T-helper 2 cell (primary cell): ENCODE measurements at places on chromosomes 12 and 14.

DNA sequence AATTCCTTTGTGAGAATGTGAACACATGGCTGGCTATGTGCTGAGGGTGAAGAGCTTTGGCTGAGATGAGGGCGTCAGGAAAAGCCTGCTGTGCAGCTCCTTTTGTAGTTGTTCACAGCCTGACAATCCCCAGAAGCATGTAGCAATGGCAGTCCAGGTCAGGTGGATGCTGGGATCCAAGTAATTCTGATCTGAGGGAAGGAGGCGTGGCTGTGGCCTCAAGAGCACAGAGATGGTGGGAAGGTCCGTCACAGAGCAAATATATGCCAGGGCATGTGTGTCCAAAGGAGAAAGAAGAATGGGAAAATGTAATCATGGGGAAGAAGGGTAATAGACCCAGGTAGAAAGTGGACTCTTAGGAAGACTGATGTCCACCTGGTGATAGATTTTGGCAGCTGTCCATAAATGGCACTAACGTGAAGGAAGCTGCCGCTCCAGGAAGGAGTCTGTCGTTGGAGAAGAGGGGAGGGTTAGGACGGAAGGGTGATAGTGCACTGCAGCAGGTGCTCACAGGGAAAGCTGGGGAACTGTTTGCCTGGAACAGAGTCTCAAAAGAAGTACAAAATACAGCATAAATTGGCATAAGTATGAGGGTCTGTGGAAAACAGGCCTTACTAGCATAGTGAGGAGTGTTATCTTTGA is 13.8 kb downstream of the MGST1 start:
- DNase-seq, result no peak

- no peak for DNase-seq
Measured at GRCh38 chr14:64515053-64515452, 10.5 kb downstream of the ZBTB1 start.

DNA sequence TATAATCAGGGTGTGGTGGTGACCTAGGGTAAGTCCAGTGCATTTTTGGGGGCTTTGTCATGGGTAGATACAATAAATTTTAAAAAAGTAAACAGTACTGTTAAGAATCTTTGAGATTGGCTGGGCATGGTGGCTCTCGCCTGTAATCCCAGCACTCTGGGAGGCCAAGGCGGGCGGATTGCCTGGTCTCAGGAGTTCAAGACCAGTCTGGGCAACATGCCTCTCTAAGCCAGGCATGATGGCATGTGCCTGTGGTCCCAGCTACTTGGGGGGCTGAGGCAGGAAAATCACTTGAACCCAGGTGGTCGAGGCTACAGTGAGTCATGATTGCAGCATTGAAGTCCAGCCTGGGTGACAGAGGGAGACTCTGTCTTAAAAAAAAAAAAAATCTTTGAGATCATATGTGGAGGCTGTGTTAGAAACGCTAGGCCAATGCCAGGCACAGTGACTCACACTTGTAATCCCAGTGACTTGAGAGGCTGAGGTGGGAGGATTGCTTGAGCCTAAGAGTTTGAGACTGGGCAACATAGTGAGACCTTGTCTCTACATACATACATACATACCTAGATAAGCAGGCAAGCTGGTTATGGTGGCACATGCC is 67.7 kb downstream of the PRKCH start:
- no peak for DNase-seq

GRCh38 chr12:57195611-57196371 is 20.8 kb upstream of the NXPH4 start:
- no peak for DNase-seq

DNA sequence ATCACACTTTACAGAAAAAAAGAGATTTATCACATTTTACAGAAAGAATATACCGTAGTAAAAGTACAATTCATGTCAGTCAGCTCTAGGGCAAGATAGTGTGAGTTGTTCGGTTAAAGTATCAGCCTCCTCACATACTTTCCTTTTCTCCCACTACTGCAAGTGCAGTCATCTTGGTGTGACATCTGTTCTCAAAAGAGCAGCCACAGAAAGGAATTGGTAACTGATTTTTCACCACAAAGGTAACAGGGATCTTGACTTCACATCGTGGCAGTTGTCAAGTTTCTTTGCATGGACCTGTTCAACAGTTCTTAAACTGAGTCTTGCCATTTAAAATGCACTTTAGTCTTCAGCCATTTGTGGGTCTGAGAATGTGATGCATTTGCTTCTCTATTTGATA is 5.0 kb upstream of the E2F7 start:
- DNase-seq, result no peak

DNA sequence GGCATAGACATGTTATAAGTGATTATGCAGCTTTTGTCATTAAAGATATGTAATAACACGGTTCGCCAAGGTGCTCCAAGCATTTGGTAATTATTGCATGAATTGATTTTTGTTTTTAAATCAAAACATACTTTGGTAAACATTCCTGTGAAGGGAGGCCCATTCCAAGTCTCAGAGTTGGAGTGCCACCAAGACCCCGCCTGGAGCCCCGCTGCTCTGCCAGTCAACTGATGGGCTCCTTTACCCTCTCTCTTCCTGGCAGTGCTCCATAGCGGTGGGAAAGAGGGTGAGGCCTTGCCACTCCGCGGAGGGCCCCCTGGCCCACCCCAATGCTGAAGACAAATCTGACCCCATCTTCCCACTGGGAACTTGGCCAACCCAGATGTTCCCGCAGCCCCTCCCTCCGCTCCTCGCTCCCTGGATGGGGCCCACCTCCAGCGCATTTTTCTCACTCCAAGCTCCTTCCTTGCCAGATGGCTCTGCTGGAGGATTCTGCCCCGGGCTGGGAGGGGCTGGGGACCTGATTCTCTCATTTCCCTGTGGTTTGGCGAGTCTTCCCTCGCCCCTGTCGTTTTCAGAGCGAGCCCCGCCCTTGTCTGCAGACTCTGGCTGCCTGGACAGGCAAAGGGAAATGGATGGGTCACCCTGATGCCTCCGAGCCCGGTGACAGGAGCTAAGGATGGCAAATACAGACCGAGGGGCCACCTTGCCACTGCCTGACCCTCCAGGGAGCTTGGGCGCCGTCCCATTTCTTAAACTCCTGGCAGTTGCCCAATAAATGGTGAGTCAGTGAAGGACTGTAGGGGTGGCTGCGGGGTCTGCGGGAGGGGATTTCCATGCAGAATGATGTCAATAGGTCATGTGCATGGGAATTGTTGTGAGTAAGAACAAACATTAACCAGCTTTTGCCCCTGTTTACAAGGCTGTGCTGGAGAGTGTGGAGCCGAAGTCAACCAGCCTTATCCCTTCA is 9.2 kb upstream of the PAPLN start:
- no peak for DNase-seq

DNA sequence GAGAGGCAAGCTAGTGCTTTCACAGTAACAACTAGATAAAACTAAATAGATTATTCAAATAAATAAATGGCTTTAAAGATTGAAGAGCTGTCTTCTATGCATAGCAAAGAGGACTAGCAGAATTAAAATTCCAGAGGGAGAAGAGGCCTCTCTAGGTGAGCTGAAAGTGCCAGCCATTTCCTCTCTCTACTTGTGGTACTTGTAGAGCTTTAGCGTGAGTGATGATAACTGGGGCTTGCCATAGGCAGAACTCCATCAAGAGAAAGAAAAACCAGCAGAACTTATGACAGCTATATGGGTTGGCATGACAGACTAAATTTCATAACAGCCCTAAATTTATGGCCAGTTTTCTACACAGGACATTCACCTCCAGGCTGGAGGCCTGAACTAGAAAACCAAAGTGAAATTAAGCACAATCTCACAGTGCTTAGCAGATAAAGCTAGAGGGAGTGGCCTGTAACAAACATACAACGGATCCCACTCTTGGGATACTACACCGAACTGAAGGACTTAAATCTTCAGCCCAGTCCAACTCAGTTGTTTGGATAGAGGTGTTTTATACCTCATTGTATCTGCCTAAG is 11.0 kb downstream of the SPTLC2 start:
- DNase-seq, result no peak

DNA sequence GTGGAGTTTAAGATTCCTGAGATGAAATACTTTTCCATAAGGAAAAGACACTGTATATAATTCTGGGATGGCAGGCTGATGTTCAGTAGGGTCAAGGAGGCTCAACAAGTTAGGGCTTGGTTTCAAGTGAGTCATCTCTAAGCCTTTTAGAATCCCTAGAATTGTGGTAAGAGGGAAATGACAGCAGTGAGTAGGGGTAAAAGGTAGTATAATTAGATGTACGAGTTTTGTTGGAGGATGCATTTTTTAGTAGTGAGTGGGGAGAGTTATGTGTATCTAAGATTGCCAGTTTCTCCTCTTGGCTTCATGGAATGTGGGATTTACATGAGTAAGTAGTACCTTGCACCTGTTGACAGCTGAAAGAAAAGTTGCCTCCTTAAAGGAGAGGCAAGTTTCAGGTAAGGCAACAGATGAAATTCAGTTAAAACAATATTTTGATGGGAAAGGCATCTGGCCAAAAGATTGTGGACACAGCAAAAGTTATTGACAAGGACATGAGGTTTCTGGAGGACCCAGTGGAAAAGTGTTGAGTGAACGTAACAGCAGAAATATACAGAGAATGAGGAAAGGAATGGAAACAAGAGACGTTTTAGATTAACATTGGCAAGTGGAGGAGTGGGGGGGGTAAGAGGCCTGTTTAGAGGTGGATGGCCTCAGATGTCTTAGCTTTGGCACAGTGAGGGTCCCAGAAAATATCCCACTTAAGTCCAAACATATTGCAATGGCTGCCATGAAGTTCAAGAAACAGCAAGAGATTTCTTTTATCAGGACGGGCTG is 21.8 kb downstream of the LMO3 start:
- DNase-seq, result no peak

- no peak for DNase-seq
Measured at GRCh38 chr12:42281844-42282243, 43.8 kb upstream of the YAF2 start.

- DNase-seq, result no peak
Measured at GRCh38 chr12:27922531-27923139, 49.9 kb downstream of the PTHLH start.

- DNase-seq, result no peak
Measured at GRCh38 chr14:90760591-90761316, 55.5 kb downstream of the TTC7B start.

- DNase-seq, result no peak
Measured at GRCh38 chr14:69876848-69877306, 2.3 kb upstream of the SMOC1 start.

DNA sequence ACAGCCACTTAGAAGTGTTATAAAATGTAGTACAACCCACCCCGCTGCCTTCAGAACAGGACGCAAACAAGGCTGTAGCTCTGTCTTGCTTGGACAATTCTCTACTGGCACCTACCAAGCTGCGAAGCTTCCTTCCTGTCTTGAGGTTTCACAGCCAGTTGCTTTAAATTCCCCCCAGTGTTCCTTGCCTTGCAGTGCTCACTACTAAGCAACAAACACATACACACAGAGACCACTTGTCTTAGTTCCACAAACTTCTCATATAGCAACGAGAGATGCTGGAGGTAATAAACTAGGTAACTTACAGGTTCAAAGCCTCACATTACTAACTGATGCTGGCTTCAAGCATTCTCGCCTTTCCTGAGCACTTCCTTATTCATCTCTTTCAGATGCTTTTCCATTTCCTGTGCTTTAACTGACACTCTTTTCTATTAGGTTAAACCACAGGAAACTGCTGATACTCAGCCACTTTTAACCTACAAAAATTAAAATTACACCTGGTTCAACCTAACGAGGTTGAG is 91.5 kb upstream of the PTGDR start:
- DNase-seq, result peak; percentile 82

- no peak for DNase-seq
Measured at GRCh38 chr14:90400904-90401561, 4.2 kb downstream of the CALM1 start.

GRCh38 chr12:2168808-2169207 is 116.0 kb downstream of the CACNA1C start:
- no peak for DNase-seq

DNA sequence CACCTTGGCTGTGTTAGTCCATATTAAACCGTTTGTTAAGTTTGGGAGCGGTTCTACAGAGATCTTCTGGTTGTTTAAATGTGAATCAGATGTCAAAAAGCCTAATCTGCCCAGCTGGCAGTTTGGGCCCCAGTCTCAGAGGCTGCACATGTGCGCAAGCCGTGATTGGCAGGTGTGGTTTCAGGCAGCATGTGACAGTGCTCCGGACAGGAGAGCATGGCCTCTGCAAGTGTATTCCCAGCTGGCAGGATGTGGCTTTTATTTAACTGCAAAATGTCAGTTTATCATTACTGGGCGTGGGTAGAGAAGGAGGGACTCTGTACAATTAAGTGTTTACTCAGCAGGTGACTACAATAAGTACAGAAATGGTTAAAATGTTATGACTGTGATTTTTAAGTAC is 77.5 kb downstream of the PELI2 start:
- DNase-seq, result no peak

DNA sequence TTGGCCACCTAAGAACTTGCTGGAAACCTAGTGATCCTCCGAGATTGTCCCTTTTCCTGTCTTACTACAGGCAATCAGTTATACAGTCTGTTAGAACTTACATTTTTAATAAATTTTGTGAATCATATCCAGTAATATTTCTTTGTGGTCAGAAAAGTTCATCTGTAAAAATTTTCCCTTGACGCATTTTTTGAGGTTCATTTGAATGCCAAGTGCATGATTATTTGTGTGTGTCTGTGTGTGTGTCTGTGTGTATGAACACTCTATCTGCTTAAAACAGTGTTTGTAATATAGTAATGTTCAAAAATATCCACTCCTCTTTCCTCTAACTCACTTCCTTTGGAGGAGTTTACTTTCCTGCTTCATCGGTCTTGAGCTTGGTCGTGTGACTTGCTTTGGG is 468.7 kb upstream of the FLRT2 start:
- DNase-seq, result no peak

DNA sequence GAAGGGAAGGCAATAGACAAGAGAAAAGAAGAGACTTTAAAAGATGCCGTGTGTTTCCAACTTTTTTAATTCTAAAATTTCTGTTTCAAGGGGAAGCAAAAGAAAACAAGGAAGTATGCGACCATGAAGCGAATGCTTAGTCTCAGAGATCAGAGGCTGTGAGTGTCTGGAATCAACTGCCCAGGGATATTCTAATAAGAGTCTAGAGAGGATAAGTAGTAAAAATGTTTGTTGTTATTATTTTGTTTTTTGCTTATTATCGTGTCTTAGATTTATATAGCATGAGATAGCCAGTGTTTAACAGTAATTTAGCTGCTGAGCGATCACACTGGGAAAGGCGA is 421 bp downstream of the FCF1 start:
- no peak for DNase-seq

DNA sequence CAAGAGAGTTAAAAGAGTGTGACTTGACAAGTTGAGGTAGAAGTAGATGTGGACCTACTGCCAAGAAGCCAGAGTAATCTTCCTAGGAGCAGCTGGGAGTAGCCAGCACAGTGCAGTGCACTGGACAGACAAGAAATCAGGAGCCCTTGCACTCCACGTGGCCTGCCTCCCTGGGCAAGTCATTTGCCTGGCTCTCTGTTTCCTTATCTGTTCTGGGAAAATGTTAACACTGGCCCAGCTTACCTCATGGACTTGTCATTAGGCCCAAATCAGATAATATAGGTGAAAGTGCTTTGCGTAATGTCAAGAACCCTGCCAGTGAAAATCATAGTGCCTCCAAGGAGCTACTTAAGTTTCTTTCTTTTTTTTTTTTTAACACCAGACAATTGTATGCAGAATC is 19.2 kb downstream of the SLC7A8 start:
- no peak for DNase-seq
